Naive thymus-derived CD8-positive, alpha-beta T cell (primary cell): ENCODE measurements at places on chromosomes 1 and 21. TPM values are rescaled to one million over a fixed set of nuclear protein-coding genes. Genes with fewer than 3 reads are reported as not detected.

The ALX3 gene
- not detected for total RNA-seq

The SIPA1L2 gene
- total RNA-seq: 0.16 TPM

GRCh38 chr1:162139211-162139610 lies 69.7 kb downstream of the NOS1AP start:
- DNase-seq: no peak

The PM20D1 gene
- 1.6 TPM for total RNA-seq

The LHX4 gene
- not detected for total RNA-seq

GRCh38 chr1:8365661-8366362 lies 47.9 kb downstream of the SLC45A1 start:
- DNase-seq: no peak

DNA sequence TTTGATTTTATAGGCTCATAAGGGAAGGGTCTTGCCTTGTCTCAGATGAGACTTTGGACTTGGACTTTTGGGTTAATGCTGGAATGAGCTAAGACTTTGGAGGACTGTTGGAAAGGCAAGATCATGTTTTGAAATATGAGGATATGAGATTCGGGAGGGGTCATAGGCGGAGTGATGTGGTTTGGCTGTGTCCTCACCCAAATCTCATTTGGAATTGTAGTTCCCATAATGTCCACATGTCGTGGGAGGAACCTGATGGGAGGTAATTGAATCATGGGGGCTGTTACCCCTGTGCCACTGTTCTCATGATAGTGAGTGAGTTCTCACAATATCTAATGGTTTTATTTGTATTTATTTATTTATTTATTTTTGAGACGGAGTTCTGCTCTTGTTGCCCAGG lies 6.9 kb upstream of the CSDE1 start:
- DNase-seq: no peak

The SMCP gene
- total RNA-seq: not detected

The CHTOP gene
- 152 TPM for total RNA-seq

DNA sequence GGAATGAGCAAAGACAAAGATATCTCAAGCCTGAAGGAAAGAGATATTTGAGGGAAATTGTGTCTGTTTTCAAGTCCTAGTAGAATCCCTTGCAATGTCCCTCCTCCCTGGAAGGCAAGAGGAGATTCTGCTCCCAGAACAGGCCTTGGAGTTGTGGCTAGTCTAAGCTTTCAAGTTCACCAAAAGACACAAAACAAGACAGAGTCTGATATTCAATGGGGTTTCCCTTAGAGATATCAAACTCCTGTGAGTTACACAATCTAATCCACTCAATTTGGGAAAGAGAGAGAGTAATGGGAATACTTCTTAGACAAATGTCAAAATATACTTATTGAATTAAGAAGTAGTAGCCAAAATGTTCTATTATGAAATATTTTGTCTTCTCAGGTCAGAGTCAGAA lies 162.8 kb upstream of the ADAMTS5 start:
- no peak for DNase-seq

The CDA gene
- total RNA-seq: not detected

The DMRTA2 gene
- total RNA-seq: not detected

DNA sequence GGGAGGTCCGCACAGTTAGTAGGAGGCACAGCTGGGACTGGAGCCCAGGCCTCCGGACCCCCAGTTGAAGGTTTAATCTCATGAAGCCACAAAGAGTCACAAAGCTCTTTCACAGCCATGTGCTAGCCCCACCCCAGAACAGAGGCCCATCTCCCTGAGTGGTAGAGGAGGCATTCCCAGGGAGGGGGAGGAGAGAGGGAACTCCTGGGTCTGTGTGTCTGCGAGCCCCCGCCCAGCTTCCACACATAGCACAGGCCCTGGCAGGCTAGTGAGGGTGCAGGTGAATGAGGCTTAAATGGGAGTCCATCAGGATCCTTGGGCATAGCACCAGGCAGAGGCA lies 197.8 kb downstream of the MATN1 start:
- DNase-seq: no peak

DNA sequence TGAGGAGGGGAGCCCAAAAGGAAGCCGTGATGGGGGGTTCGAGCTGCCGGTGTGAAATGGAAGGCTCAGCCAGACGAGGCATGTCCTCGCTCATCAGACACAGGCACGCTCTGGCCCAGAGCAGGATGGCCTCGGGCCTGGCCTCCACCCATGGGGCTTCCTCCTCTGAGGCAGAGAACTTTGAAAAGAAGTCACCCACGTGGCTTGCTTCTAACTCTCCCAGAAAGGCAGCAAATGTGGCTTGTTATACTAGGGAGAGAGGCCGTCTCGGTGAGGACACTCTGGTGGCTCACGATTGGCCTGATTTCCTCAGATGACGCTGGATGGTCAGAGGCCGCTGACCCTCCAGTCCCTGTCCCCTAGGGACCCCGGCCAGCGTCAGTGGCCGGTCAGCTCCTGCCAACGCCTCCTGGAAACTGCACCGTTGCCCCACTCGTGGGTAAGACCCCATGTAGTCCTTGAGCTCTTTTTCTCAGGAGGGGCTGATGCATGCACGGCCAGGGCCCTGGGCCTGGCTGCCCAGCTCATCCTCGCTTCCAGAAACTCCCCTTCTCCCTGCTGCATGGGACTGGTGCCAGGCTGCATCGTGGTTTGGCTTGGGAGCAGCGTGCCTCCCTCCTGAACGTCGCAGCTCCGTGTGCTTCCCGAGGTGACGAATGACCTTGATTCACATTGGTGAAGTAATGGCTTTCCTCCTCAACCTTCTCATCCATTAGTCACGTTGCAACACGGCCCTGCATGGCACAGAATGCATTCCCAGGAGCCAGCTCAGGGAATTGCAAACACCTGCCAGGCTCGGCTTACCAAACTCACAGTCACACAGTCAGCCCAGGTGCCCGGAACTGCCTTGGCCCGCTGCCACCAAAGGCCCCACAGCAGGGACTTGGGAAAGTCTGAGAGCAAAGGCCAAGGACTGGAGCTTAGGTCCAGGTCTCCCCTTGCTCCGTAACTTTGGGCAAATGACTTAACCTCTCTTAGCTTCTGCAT lies 58.8 kb downstream of the TOMM20 start:
- no peak for DNase-seq
